ENCODE measurements at places on chromosomes 4 and X.

DNA sequence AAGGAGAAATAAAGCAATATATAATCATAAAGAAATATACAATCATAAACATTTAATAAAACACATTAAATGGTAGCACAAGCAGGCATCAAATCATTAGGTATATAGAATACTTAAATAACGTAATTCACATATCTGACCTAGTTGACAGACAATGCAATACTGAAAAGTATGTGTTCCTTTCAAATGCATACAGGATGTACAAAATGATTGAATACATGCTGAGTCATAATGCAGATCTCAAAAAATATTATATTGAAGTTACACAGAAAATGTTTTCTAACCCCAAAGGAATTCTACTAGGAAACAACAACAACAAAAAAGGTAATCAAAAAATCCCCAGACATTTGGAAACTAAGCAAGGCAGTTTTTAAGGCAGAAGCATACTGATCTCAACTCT is 1072.0 kb upstream of the INTU start:
- DNase-seq, result no peak

DNA sequence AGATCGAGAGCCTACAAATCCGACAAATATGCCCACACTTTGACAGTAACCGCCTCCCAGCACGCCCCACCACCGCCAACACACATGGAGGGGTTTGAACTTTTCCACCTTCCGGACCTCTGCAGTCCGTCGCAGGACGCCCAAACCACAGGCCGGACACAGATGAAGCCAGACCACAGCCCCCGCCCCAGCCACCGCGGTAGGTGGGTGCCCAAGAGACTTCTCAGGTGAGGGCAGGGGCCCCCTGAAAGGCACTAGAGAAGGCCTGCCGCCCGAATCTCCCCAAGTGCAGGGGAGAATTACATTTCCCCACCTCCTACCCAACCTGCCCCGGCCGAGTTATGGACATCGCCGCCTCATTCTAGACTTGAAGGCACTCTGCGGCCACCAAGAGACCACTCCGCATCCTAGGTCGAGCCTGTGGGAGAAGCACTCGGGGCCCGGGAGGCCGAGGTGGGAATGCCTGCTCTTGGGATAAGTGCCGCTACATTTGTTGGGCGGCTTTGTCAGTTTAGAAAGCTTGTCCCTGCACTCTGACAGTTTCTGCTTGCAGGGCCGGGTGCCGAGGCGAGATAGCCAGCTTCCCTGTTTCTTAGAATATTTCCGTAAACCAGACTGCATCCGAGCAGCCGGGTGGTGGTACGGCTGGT is 21.5 kb downstream of the HAND2 start:
- DNase-seq, result no peak

- no peak for DNase-seq
These were observed 8.1 kb upstream of the UVSSA start for GRCh38 chr4:1338752-1339414.

GRCh38 chrX:30183554-30183953 is 31.8 kb upstream of the MAGEB2 start:
- no peak for DNase-seq

DNA sequence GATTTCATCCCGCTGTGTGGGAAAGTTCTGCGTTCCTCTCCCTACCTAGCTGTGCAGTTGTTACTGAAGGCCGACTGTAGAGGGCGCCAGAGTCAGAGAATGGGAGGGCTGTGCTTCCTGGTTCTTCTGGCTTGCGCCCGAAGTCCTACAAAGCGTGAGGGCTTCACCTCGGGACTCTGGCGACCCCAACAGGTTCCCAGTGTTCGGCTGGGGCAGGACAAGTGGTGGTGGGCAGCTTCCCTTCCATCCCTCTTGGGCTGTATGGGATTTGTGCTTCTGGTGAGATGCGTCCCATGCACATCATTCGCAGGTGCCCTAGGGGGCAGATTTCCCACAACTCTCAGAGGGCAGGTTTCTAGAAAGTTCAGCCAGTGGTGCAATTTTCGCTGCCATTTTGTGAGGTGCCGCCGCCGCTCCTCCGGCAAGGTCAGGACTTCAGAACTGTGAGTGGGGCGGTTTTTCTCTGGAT is 27.3 kb downstream of the CT45A1 start:
- peak; percentile 24 for DNase-seq

DNA sequence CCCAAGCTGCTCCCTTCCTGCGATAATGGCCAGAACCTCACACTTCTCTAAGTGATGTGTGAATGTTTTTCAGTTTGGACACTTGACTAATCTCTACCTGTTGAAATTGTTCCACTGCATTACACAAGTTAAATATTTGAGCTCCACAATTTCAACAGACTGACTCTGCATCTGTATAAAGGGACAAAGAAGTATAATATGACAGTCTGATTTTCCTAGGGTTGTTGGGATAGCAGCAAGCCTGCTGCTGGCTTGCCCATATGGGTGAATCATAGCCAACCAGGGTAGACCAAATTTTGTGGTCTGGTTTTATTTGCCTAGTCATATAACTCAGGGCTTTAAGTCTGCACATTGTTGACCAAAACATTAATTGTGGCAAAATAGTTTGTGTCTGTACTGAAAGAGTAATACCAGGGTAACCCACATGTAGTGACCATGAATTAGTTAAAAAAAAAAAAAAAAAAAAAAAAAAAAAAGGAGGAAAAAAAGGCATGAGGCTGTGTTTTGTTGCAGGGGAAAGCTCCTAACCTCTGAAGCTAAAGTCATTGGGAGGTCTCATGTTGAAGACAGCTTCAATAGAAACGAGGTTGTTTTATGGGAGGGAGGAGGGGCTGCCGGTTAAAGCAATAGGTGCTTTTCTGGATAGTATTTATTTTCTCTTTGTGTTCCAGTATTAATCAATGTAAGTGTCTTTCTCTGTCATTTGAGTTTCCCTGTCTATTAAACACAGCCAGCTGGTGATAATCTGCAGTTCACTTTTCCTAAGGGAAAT is 534.2 kb downstream of the RAB28 start:
- no peak for DNase-seq

DNA sequence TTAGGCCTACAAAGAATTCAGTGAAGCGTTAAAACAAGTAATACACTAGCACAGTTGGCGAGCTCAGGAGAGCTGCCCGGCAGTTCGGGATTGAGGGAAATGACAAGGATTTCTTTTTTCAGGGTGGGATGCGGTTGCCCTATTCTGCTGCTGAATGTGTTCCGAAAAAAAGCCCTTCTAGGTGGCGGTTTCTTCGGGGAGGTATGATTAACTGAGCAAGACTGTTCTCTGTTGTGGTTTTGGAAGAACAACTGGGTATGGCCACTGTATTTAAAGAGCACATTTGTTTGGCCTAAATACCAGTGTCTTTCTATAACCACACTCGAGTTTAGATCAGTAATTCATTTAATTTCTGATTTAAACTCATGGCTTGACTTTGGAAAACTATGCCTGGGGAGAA is 459.7 kb upstream of the FAT1 start:
- DNase-seq, result no peak

GRCh38 chr4:163201358-163201757 is 34.7 kb upstream of the NAF1 start:
- no peak for DNase-seq

DNA sequence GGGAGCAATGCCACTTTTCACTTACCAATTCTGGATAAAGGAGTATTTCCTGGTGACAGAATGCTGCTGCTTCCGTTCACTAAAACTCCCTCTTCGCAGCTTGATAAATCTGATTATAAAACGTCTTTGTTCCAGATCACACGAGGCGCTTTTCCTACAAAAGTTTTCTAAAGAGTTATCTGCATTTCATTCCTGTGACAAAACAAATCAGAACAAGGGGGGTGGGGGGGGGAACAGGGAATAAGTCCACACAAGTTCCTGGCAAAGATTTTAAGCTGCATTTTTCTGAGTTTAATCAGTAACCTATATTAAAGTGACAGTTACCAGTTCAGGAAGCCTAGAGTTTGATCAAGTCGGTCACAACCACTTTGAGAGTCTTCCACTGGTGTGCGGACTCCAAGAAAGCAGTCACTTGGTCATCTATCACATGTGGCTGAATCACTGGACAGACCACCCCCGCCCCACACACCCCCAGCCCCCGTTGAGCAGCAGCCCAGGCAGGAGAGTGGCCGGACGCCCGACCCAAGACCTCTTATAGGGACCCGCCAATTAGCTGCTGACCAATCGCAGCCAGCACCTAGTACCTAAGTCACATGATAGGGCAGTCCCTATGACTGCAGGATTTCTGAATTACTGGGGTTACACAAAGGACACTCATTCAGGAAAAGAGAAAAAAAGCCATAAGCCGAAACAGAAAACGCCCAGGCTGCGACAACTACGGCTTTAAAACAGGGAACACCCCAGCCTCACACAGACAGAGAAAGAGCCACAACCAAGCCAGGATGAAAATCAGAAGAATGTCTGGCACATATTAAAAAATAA is 569.3 kb upstream of the DIPK2B start:
- DNase-seq, result no peak

- DNase-seq, result no peak
These were observed 4.3 kb downstream of the MAB21L2 start for GRCh38 chr4:150586162-150586810.

DNA sequence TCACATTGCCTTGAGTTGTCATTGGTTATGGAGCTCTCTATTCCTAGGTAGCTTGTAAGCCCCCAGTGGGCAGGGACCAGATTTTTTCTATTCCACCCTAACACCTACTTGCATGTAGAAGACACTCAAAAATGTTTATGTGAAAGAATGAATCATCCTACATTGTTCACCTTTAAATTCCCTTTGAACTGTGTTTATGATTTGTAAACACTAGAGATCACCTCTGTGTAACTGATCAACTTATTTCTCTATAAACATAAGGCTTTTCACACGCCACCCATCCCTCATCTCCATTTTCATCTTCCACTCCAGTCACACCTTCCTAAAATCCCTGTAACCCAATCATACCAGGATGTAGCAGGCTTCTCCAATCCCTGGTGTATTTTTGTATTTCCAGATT is 142.6 kb upstream of the LEF1 start:
- DNase-seq, result no peak

GRCh38 chr4:111228874-111229273 is 606.0 kb upstream of the PITX2 start:
- no peak for DNase-seq

- DNase-seq, result no peak
These were observed 63.2 kb downstream of the MGST2 start for GRCh38 chr4:139728840-139729239.

GRCh38 chr4:133160853-133161252 is 11.8 kb downstream of the PCDH10 start:
- DNase-seq, result no peak

DNA sequence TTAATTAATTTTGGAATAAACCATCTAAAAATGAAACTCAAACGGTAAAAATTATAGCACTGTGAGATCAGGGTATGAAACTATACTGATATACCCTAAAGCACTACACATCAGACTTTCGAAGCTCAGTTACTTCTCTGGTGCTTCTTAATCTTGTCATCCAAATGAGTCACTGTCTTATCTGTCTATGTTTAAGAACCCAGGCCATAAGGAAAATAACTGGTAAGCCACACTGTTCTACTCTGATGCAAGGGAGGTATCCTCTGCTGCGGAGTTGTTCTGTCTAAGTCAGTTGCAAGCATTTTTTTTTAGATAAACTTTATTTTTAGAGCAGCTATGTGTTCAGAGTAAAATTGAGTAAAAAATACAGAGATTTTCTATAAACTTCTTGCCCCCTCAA is 830.8 kb upstream of the POU3F4 start:
- DNase-seq, result no peak

GRCh38 chrX:70032792-70033191 is 16.9 kb downstream of the AWAT2 start:
- no peak for DNase-seq

GRCh38 chrX:13864264-13864663 is 47.4 kb upstream of the GPM6B start:
- no peak for DNase-seq

GRCh38 chr4:21769404-21770147 is 179.0 kb downstream of the KCNIP4 start:
- DNase-seq, result no peak

DNA sequence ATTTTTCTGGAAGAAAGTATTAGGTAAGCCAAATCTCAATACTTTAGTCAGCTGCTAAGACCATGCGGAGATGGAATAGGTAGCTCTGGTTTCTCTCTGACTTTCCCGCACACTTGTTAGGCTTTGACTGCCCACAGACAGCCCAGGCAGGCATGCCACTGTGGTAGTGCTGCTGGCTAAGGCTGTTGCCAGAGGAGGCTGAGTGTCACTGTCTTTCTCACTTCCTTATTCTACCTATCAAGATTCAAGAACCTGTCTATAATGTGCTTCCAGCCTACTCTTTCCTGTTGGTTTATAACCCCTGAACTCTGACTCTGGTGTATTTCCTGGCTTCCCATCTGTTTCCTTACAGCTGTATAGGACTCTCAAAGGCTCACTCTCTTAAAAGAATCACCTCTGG is 81.8 kb upstream of the TRPC5 start:
- DNase-seq, result no peak

DNA sequence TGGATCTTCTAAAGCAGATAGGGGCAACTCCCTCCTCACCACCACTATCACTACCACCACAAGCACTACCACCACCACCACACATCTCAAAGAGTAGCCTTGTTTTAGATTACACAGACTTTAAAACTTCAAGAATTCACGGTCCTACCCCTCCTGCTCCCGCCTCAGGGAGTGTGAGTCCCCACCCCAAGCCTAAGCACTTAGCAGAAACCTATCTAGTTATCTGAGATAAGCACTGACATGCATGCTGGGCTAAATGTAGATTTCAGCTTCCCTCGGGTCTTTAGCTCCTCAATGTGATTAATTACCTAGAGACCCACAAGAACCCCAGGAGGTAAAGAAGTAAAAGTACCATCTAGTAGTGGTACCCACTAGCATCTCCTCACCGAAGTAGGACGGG is 775 bp downstream of the AMOT start:
- no peak for DNase-seq

- DNase-seq, result no peak
These were observed 410.5 kb downstream of the PPP3CA start for GRCh38 chr4:100936661-100937375.

- no peak for DNase-seq
These were observed 670 bp downstream of the PAPSS1 start for GRCh38 chr4:107719207-107719921.

- DNase-seq, result no peak
These were observed 1.1 kb upstream of the ATP11C start for GRCh38 chrX:139933904-139934303.

DNA sequence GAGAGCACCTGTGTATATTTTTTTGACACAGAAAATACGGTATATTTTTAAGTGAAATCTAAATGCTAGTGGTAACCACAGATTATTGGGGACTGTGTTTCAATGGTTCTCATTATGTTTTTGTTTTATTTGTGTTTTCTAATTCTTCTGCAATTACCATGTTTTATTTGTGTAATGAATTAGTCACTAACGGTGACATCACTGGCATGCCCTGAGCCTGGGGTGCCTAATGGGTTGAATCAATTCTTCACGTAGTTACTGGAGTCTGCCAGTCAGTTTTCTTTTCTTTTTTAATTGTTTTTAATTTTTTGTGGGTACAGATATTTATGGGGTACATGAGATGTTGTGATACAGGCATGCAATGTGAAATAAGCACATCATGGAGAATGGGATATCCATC is 168.8 kb downstream of the RELL1 start:
- no peak for DNase-seq

GRCh38 chrX:44483965-44484606 is 58.6 kb downstream of the FUNDC1 start:
- no peak for DNase-seq

All from activated CD4-positive, alpha-beta T cell treated with anti-CD3 and anti-CD28 coated beads for 24 hours (primary cell).